Hematopoietic multipotent progenitor cell treated with erythropoietin and hydrocortisone succinate and interleukin-3 and kit ligand, for 17 days (in vitro differentiated cells): ENCODE measurements at places on chromosomes 12 and 14.
A peak's percentile ranks its signal among the peaks of the same experiment; 100 is the strongest.

GRCh38 chr14:92404018-92404417 is 81.1 kb downstream of the SLC24A4 start:
- no peak for DNase-seq

GRCh38 chr12:67504026-67504425 is 144.5 kb upstream of the DYRK2 start:
- DNase-seq: no peak

- DNase-seq: no peak
Measured at GRCh38 chr12:26195641-26196420, 458 bp downstream of the SSPN start.

DNA sequence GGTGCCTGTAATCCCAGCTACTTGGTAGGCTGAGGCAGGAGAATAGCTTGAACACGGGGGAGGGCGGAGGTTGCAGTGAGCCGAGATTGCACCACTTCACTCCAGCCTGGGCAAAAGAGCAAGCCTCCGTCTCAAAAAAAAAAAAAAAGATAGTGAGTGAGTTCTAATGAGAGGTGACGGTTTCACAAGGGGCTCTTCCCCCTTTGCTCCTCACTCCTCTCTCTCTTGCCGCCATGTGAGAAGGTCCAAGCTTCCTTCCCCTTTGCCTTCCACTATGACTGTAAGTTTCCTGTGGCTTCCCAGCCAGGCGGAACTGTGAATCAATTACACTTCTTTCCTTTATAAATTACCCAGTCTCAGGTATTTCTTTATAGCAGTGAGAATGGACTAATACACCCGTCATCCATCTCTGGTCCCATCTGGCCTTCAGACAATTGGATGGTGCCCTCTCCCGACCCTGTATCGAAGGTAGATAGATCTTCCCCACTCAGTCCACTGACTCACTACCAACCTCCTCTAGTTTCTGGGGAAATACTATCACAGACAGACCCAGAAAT is 27.0 kb upstream of the RCOR1 start:
- DNase-seq: no peak

DNA sequence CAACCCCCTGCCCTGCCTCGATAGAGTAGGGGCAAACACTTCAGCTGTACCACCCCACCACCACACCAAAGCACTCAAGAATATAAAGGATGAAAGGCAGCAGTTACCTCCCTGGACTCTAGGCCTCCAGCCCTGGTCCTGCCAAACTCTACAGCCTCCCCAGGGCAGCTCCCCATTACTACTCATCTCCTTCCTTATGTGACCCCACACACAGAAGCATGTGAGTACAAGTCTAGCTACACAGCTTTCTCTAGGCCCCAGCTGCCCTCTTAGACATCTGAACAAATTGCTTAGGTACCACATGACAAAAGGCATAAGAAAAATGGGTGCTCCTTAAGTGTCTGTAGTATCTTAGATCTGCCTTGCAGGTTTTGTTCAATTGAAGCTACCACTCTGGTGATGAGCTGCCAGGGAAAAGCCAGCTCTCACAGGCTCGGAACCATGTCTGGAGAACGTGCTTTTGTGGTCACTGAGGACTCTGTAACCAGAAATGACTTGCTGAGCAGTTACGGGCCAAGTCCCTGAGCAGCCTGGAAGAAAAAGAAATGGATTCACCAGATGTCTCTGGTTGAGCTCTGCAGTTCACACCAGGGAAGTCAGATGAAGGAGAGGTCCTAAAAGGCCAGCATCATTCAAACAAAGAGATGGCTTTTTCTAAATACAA is 32.8 kb downstream of the FMNL3 start:
- DNase-seq: no peak

- DNase-seq: no peak
Measured at GRCh38 chr14:95495538-95496025, 20.9 kb downstream of the SYNE3 start.

DNA sequence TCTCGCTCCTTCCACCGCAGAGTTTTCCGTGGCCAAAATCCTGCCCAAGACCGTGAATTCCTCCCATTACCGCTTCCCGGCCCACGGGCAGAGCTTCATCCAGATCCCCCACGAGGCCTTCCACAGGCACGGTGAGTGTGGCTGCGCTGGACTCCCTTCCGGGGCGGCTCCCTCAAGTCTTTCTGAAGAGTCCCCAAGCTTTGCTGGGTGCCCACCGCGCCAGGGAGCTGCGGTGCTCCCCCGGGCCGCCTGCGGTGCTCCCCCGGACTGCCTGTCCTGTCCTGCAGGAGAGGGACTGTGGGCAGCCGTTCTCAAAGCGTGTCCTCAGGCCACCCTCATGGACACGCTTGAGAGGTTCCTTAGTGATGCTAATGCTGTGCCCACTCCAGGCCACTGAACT is 50.5 kb downstream of the ADGRD1 start:
- DNase-seq: no peak

GRCh38 chr12:263574-263973 is 938 bp upstream of the SLC6A13 start:
- DNase-seq: no peak

GRCh38 chr12:64561302-64562136 is 48.8 kb upstream of the RASSF3 start:
- DNase-seq: no peak

GRCh38 chr12:3036901-3037600 is 40.1 kb upstream of the TSPAN9 start:
- DNase-seq: no peak

DNA sequence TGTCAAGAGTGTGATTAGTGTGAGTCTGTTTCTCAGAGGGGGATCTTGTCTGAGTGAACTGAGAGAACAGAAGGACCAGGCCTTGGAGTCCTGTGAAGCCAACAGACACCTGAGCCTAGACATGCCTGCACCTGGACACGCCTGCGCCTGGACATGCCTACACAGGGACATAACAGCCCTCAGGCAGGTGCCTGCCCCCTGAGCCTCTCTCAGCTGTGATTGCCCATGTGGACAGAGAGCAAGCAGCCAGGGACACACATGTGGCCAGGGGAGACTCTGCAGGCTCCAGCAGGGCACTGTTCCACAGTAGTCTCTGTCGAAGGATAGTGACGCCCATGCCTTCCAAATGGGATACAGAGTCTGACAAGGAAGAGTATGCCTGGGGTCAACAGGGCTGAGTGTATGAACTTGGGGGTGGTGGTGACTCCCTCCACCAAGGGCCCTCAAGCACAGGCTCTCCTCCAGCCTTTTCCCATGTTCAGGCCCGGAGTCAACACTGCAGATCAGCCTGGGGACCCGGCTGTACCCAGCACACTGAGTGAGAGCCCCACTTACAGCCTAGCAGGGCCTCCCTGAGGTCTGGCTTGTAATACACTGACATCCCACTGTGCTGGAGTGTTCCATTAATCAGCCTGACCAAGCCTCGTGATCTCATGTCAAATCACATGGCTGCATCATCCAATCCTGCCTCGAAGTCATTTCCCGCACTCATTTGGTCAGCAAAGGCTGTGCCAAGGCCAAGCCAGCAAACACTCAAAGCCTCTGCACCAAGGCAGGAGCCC is 173.0 kb downstream of the CALM1 start:
- DNase-seq: no peak

GRCh38 chr12:4388032-4388431 is 8.5 kb upstream of the FGF23 start:
- no peak for DNase-seq

- no peak for DNase-seq
Measured at GRCh38 chr12:38157933-38158401, 158.6 kb upstream of the ALG10B start.

DNA sequence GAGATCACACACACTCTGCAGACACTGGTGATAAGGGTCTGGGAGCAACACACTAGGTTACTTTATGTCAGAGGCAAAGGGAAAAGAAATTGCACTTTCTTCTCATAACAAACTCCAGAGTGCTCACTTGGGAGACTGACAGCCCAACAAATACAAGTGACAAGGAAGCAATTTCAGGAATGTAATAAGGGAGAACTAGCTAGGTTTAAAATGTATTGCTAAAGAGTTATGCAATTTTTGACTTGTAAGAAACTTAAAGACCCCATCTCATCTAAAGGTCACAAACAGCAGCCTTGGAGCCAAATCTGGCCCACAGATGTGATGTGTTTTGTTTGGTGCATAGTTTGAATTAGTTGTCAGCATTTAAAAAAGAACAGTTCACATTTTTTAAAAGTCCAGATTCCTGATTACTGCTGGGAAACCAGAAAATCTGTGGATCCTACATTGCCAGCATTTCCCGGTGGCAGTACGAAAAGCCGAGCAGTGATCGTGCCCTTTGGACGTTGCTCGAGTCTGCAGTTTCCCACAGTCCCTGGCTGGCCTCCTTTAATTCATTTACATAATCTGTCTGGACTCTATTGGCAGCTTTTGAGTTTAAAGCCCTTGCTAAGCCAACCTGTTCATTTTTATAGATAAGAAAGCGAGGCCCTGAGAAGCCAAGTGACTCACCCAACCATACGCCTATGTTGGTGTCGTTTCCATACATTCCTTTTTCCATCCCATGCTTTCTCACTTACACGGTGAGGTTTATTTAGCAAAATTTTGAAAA is 42.0 kb upstream of the ETV6 start:
- no peak for DNase-seq

DNA sequence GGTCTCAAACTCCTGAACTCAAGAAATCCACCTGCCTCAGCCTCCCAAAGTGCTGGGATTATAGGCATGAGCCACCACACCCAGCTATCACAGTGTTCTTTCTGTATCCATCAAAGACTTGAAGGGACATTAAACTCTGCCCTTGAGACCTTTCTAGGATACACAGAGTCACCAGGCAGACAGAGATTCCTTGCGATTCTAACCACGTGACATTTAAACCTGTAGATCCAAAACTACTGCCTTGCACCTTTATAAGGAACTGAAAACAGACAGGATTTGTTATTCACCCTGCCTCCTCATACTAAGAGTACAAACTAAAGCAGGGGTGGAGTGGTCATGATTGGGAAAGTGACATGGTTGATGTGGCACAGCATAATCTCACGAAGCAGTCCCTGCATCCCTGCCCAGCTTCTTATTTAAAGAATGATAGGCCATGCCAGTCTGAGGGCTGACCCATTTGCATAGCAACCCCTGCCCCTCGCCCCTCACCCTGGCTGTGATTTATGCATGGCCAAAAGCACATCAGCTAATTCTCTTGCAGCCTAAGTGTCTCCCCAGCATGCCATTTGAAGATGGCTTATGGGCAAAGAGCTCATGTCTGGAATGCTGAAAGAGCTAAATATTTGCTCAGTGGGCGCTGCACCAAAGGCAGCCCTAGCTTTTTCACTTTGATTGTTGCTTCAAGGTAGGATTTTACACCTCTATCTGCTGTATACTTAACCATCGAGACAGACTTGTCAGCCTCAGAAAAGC is 43.2 kb upstream of the MYBPC1 start:
- DNase-seq: no peak

GRCh38 chr12:52146822-52147366 is 44.9 kb downstream of the KRT80 start:
- no peak for DNase-seq

- DNase-seq: peak; percentile 24
Measured at GRCh38 chr14:103404032-103404918, 19.1 kb downstream of the MARK3 start.

- DNase-seq: peak; percentile 23
Measured at GRCh38 chr14:92040431-92041051, 682 bp upstream of the TRIP11 start.

GRCh38 chr12:65517656-65518210 is 239.2 kb downstream of the MSRB3 start:
- no peak for DNase-seq

DNA sequence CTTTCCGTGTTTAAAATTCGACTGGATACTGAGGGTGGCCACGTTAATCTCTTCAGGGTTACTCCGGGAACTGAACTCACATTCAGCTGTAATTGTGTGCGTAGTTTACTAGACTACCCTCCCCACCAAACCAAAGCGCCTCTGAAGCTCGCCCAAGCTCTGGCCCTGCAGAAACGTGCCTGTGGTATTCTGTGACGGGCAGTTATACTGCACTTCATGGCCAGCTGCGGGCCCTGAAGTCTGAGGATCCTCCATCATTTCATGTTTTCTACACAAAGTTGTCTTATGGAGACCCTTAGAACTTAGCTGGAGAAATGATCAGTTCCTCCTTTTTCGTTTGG is 688 bp downstream of the ZNF26 start:
- no peak for DNase-seq

DNA sequence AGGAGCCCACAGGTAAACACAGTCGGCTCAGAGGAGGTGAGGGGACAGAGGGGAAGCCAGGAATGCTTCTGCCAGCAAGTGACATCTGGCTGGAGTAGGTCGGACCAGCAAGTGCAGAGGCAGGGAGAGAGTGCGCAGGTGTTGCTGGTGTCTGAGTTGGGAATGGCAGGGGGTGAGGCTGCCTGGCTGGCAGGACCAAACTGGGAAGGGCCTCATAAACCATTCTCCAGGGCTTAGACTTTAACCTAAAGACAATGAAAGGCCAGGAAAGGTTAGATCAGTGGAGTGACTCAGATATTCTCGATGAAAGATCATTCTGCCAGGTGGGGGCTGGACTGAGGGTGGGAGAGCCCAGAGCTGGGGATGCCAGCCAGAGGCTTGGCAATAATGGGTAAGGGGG is 66.4 kb downstream of the ITPK1 start:
- no peak for DNase-seq

- no peak for DNase-seq
Measured at GRCh38 chr14:105105158-105105557, 39.9 kb upstream of the GPR132 start.

- no peak for DNase-seq
Measured at GRCh38 chr14:85125291-85125670, 404.7 kb upstream of the FLRT2 start.

- no peak for DNase-seq
Measured at GRCh38 chr12:119594399-119594730, 791 bp downstream of the TMEM233 start.

- DNase-seq: no peak
Measured at GRCh38 chr12:86193931-86194330, 62.3 kb downstream of the MGAT4C start.

- no peak for DNase-seq
Measured at GRCh38 chr12:52498946-52499345, 5.9 kb upstream of the KRT6A start.

- DNase-seq: no peak
Measured at GRCh38 chr14:60970146-60970545, 10.7 kb downstream of the TRMT5 start.
